ENCODE measurements at places on chromosomes 12 and 14.

DNA sequence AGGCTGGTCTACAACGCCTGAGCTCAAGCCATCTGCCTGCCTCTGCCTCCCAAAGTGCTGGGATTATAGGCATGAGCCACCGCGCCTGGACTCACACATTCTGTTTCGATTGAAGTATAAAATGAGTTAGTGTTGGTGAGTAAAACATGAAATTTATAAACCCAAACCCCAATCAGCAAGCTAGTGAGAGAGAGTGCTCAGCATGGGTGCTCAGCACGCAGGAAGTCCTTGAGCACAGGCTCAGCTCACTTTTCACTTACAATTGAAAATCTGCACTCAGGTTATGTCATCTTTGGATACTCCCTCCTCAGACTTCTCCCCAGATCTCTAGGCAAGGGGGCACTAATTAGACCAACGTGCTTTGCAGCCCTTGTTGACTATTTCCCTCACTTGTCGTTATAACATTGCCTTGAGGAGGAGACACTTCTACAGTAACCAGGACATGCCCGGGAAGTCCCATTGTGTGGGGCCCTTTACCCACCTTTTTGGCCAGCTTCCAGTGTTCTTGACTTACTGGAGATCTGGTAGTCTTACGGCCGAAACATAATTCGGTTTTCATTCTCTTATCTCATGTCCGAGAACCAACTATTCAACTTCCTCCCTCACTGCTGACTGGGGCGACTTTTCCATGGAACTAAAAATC is 68.5 kb upstream of the AMN1 start:
- no peak for DNase-seq

DNA sequence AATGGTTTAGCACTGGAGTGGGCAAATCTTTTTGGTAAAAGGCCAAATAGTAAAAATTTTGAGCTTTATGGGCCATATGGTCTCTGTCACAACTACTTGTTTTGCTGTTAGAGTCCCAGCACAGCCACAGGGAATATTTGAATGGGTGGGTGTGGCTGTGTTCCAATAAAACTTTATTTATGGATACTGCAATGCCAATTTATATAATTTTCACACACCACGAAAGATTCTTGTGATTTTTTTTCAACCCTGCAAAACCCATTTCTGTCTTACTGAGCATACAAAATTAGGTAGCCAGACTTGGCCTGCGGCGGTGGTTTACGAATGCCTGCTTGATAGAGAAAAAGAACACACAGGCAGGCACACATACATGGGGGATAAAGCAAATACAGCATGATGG is 28.3 kb downstream of the TMEM120B start:
- DNase-seq = no peak

DNA sequence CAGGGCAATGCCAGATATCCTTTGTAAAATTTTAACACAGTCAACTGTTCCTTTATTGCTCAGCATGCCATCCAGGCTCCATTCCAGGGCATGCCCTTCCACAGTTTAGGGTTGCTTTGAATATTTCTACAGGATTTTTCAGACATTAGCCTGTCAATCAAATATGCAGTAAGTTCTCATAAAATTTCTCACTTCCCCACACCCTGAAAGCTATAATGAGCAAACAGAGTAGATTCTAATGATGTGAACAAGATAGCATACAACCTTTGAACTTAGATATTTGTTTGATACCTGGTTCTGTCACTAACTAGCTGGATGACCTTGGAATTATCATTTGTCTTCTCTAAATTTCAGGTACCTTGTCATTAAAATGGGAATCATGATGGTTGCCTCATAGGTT is 251.2 kb downstream of the SYT1 start:
- no peak for DNase-seq

DNA sequence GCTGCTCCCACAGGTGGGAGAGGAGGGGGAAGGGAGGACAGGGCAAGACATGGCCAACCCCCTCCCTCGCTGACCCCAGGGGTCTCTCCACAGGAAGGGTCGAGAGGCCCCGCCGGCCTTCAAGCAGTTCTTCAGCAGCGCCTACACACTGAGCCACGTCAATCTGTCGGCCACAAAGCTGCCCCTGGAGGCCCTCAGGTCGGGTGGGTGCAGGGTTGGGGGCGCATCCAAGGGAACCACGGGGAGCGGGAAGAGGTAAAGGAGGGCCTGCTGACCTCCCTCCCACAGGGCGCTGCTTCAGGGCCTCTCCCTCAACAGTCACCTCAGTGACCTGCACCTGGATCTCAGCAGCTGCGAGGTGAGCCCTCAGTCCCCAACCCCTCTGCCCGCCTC is 6.1 kb downstream of the CARMIL3 start:
- DNase-seq = no peak

DNA sequence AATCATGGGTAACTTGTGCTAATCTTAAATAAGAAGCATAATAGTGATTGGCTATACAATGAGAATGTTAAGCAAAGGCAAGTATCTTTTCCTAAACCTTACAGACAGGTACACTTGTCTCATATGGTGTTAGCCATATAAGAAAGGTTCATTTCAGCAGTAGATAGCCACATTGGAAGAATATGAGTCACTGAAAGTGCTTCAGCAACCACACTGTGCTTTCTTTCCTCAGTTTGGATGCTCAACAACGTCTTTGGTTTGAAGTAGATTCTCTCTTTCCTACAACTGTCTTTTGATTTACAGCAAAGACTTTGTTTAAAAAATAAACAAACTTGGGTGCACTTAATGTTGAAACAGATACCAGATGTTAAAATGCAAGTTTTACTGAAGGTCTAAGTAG is 8.9 kb downstream of the DDHD1 start:
- DNase-seq = no peak

DNA sequence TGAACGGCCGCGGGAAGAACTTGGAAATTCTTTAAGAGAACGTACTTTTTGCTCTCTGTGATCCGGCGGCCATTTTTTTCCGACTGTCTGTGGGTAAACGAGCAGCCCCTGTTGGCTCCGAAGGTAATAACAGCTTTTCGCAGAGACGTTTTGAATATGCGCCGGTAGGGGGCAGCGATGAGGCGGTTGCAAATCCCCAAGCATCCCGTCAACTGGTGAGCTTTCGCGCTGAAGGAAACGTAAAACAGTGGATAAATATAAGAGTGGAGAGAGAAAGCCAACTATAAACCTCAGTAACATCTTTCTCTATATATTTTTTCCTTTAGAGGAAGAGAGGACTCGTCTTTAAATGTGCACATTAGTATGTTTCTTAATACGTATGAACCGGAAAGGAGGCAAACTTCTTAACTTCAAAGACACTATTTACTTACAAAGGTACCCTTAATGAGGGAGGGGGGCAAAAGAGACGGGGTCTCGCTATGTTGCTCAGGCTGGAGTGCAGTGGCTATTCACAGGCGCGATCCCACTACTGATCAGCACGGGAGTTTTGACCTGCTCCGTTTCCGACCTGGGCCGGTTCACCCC is 9.6 kb upstream of the NEMF start:
- no peak for DNase-seq

DNA sequence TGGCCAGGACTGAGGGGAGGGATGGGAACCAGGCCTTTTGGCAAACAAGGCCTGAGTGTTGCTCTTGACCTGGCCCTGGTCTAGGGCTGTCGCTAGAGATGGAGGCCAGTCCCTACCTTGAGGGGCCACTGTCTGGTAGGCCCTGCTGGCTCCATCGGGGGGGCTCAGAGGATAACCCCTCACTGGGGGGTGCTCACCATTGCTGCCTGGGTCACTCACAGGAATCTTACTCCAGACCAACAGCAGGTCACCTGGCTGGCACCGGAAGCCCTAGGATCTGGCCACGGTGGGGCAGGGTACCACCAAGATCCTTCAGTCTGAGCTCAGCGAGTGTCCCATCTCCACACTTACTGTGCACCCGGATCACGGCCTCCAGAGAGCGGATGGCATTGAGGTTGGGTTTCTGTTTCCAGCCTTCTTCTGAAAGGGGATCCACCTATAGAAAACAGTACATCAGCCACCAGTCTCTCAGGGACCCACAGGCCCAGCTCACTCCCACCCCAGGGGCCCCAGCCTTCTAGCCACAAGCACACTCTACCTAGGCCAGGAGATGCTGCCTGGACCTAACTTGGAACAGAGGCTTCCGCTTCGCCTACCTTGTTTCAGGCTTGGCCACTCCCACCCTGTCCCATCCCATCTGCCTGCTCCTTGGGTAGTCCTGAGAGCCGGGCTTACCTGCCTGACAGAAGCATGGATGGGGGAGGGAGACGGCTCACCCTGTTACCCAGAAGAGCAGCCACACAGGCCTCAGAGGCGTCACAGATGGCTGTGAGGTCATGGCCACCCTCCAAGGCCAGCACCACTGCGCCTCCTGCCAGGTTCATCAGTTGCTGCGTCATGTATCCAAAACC is 12.2 kb downstream of the SLC48A1 start:
- no peak for DNase-seq

DNA sequence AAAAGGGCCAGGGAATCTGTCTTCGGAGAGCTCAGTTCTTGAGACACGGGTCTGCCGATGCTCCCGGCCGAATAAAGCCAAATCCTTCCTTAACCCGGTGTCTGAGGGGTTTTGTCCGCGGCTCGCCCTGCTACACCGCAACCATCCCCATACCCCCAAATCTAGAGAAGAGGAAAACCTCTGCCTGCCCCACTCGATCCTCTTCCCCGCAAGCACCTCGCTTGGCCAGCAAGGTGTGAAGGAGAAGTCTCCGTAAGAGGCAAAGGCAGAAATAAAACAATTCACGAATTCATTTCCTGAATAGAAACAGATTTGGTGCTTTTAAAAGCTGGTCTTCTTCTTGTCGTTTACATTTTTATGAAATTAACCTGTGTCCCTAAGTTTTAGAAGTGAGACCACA is 67.3 kb upstream of the GALNT9 start:
- no peak for DNase-seq

DNA sequence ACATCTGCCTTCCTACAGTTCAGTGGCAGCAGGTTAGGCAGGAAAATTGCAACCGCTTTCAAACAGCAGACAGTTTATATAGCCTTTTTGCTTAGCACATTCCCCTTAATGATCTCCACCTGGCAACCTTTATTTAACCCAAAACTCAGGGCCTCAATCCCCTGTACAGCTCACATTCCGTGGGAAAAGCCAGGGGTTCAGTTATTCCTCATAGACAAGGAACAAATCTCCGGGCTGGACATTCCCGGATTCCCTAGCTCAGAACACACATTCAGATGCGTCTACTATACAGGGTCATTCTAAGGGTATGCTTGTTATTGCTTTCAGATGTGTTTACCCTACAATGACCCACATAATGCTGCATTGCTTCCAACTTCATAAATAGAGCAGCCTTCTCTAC is 73.8 kb upstream of the DCN start:
- DNase-seq = no peak

DNA sequence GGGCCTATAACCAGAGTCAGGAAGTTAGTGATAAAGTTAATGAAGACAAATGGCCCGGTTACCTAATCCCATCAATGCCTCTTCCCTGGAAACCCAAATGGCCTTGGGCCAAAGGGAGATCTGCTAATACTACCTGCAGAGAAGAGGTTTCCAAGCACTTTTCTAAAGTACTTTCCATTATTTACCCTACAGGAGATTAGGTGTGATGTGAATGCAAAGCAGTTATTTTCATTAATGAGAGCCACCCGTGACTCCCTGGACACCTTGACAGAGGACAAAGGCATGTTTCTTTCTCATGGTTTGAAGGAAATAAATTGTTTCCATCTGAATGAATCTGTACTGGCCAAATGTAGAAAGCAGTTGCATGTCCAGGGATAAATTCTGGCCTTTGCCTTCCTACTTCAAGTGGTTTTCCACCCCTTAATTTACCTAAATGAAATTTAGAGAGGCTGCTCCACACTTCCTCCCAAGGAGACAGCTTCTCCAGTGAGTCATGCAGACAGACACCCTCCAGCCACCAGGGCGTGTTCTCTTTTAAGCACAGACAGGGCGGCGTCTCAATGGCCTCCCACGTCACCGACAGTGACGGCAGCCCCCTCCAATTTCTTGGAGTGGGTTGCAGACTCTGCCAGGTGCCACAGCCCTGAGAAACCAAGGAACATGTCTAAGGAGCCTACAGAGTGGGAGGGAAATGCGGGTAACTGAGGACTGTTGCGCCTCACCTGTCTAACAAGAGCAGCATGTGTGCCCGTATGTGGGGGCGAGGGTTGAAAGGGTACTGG is 43.9 kb upstream of the GNPNAT1 start:
- DNase-seq = peak; percentile 88

GRCh38 chr12:132955094-132956010 is 754 bp downstream of the ZNF605 start:
- DNase-seq = peak; percentile 37

- DNase-seq = no peak
Observed at GRCh38 chr12:120194226-120194533, 335 bp downstream of the GCN1 start.

DNA sequence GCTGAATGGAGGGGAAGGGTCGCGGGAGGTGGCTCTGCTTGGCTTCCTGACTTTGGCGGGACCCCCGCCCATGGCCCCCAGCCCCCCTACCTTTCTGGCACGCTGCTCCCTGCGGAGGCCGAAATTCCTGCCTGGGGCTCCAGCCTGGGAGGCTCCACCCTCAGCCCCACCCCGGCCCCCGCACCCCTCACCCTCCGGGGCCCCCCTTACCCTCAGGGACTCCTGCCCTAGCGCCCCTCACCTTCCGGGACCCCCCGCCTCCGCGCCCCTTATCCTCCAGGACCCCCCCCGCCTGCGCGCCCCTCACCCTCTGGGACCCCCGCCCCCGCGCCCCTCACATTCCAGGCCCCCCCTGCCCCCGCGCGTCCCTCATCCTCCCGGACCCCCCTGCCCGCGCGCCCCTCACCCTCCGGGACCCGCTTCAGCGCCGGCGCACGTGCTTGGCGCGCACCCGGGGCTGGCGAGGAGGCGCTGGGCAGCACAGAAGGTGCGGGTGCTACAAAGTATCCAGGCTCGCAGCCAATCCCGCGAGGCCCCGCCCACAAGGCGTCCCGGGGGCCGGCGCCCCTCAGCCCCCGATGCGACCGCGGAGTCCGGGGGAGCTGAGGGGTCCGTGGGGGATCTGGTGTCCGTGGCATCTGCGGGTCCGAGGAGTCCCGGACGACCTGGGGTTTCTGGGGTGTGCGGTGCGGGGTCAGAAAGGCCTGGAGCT is at the start of gene ANHX:
ANHX (minus strand) TSS at position 477 of the 712 bp plus-strand sequence. CDS start 1,521 bp downstream, outside the sequence.
- no peak for DNase-seq

DNA sequence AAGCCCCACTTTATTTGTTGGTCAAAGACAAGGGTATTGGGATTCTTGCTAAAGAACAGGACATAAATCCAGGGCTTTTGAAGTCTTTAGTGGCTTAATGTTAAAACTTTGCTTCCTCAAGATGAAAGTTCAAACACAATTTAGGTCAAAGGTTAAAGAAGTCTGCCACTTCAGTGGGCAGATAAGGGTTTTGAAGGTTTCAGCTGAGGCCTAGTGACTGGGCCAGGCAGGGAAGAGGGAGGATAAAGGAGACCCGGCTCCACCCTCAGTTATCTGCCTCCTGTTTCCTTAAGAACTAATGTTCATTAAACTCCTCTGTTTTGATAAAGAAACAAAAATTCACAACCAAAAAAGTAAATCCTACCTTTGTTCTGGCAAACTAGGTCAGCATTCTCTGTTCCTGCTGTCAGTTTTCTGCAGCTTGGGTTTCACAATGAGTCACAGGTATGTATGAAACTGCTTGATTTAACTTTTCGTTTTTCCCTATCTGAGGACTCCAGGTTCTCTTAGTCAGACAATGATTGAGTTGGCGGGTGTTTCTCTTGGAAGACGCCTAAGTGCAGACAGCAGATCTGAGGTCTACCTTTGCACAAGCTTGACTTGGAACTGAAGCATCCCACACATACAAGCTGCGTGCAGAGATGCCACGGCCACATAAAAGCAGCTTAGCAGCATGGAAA is 208.3 kb downstream of the EXOC5 start:
- DNase-seq = no peak

GRCh38 chr14:105168979-105169507 is 467 bp upstream of the JAG2 start:
- DNase-seq = no peak

Data from HTR-8/SVneo (cell line).